ENCODE measurements at places on chromosomes 1 and 21. TPM values are rescaled to one million over a fixed set of nuclear protein-coding genes. Genes with fewer than 3 reads are reported as not detected.

SOX13 gene
- total RNA-seq = 3.8 TPM

ZNF593 gene
- total RNA-seq = 15.3 TPM

BRINP3 gene
- total RNA-seq = not detected

PDE4B gene
- 13.7 TPM for total RNA-seq

CFHR1 gene
- not detected for total RNA-seq

LINGO4 gene
- total RNA-seq = not detected

MYOCOS gene
- under 0.01 TPM for total RNA-seq

KCNJ9 gene
- total RNA-seq = not detected

KRTAP6-2 gene
- not detected for total RNA-seq

DDOST gene
- 378 TPM for total RNA-seq

CFAP141 gene
- total RNA-seq = not detected

HLX gene
- total RNA-seq = 2.6 TPM

RBM11 gene
- total RNA-seq = not detected

GPR52 gene
- 0.50 TPM for total RNA-seq

APCS gene
- not detected for total RNA-seq

UTS2 gene
- not detected for total RNA-seq

VCAM1 gene
- total RNA-seq = 2.9 TPM

NTMT2 gene
- not detected for total RNA-seq

MX2 gene
- total RNA-seq = 1.8 TPM

SPRR4 gene
- not detected for total RNA-seq

OXCT2 gene
- 4.1 TPM for total RNA-seq

RCSD1 gene
- total RNA-seq = 0.87 TPM

IFI16 gene
- total RNA-seq = 99.4 TPM

OR2L5 gene
- total RNA-seq = not detected

PLA2G2A gene
- not detected for total RNA-seq

LMX1A gene
- not detected for total RNA-seq

PODN gene
- 87.5 TPM for total RNA-seq

ZNF669 gene
- 8.3 TPM for total RNA-seq

INTS7 gene
- total RNA-seq = 19.1 TPM

SERPINC1 gene
- total RNA-seq = 0.17 TPM

ST6GALNAC3 gene
- 0.99 TPM for total RNA-seq

COL8A2 gene
- 24.3 TPM for total RNA-seq

NPL gene
- 2.8 TPM for total RNA-seq

CFHR4 gene
- total RNA-seq = not detected

RGS8 gene
- total RNA-seq = under 0.01 TPM

CYP4B1 gene
- total RNA-seq = not detected

CSF1 gene
- 88.5 TPM for total RNA-seq

LYPLAL1 gene
- 44.8 TPM for total RNA-seq

GBP2 gene
- total RNA-seq = 47.7 TPM

TSPAN1 gene
- total RNA-seq = not detected

ANKRD34A gene
- 0.73 TPM for total RNA-seq

ETS2 gene
- 33.4 TPM for total RNA-seq

CD101 gene
- total RNA-seq = 0.66 TPM

OR2T11 gene
- total RNA-seq = not detected

IFI6 gene
- total RNA-seq = 26.5 TPM

CELA2A gene
- not detected for total RNA-seq

GBP6 gene
- total RNA-seq = 0.15 TPM

FAM167B gene
- total RNA-seq = 0.66 TPM

COL11A1 gene
- total RNA-seq = 2.5 TPM

MSH4 gene
- 0.33 TPM for total RNA-seq

NFASC gene
- total RNA-seq = 19.1 TPM

S100A7 gene
- total RNA-seq = not detected

CDC20 gene
- total RNA-seq = 86.5 TPM

NEK2 gene
- 1.5 TPM for total RNA-seq

AADACL3 gene
- total RNA-seq = not detected

USP21 gene
- 12.6 TPM for total RNA-seq

S100A1 gene
- total RNA-seq = 0.17 TPM

RNU1-3 gene
- total RNA-seq = under 0.01 TPM

KPRP gene
- not detected for total RNA-seq
